ENCODE measurements at places on chromosomes 5 and 9. TPM values are rescaled to one million over a fixed set of nuclear protein-coding genes. Genes with fewer than 3 reads are reported as not detected.

SHOC1 gene
- total RNA-seq = not detected

PCDHA1 gene
- total RNA-seq = not detected

MSH3 gene
- 11.0 TPM for total RNA-seq

PELO gene
- total RNA-seq = 19.7 TPM

BNC2 gene
- total RNA-seq = 3.5 TPM

ZNG1F gene
- 1.9 TPM for total RNA-seq

Measured in left ventricle myocardium inferior (tissue), 1 donor.